ENCODE measurements at places on chromosomes 7 and 10. TPM values are rescaled to one million over a fixed set of nuclear protein-coding genes. Genes with fewer than 3 reads are reported as not detected.

The AKR1B15 gene
- total RNA-seq, result 0.33 TPM

The IDI2 gene
- not detected for total RNA-seq

The ACBD7 gene
- total RNA-seq, result not detected

DNA sequence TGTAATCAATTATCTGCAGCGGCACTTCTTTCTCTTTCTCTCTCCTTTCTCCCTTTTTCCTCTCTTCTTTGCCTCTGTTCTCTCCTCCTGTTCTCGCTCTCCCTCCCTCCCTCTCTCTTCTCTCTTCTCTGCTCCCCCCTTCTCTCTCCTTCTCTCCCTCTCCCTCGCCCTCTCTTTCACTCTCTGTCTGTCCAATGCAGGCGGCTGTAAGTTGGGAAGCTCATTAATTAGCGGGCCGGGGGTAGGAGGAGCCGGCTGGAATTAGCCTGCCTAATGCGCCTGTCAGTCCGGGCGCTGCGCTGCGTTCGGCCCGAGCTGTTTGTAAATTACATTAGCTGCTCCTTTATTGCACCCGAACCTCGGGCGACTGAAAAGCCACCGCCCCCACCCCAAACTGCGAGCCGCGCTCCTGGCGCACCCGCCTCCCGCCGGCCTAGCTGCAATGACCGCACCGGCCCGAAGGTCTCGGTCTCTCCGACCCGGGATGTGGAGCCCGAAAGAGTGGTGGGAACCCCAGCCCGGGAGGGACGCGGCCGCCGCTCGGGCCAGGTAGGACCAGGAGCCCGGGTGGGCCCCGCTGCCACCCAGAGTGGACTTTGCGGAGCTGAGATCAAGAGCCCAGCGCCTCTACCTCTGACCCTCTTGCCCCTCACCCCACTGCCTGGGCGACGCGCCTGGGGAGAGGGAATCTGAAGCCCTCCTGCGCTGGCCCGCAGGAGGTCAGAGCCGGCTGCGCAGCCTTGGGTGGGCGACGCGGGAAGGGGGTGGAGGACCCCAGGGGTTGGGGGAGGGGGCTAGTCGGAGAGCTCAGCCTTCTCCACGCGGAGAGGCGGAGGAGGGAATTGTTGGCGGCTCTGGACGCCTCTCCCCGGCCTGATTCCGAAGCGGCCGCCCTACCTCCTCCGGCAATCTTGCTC is at the start of gene LBX1:
TSS of gene LBX1 (minus strand) at position 198 of the 917 bp plus-strand sequence. CDS start 648 bp downstream, outside the sequence.
- no peaks in the 10 kb centered on the region for H3K4me1 ChIP-seq
- H3K36me3 ChIP-seq, result no peaks in the 10 kb centered on the region
- no peaks in the 10 kb centered on the region for H3K27me3 ChIP-seq
- no peak for DNase-seq
- no peak within 1 kb of the TSS for H3K27ac ChIP-seq

GRCh38 chr7:106346167-106346677 is 61.4 kb upstream of the NAMPT start:
- H3K4me1 ChIP-seq, result no peaks in the 10 kb centered on the region
- H3K27ac ChIP-seq, result no peak overlapping the region
- DNase-seq, result no peak
- H3K36me3 ChIP-seq, result no peaks in the 10 kb centered on the region
- no peaks in the 10 kb centered on the region for H3K27me3 ChIP-seq

GRCh38 chr7:120819861-120820260 is 38.1 kb downstream of the TSPAN12 start:
- H3K4me3 ChIP-seq, result no peak overlapping the region
- H3K27me3 ChIP-seq, result no peaks in the 10 kb centered on the region
- H3K4me1 ChIP-seq, result no peaks in the 10 kb centered on the region
- no peak overlapping the region for H3K27ac ChIP-seq

DNA sequence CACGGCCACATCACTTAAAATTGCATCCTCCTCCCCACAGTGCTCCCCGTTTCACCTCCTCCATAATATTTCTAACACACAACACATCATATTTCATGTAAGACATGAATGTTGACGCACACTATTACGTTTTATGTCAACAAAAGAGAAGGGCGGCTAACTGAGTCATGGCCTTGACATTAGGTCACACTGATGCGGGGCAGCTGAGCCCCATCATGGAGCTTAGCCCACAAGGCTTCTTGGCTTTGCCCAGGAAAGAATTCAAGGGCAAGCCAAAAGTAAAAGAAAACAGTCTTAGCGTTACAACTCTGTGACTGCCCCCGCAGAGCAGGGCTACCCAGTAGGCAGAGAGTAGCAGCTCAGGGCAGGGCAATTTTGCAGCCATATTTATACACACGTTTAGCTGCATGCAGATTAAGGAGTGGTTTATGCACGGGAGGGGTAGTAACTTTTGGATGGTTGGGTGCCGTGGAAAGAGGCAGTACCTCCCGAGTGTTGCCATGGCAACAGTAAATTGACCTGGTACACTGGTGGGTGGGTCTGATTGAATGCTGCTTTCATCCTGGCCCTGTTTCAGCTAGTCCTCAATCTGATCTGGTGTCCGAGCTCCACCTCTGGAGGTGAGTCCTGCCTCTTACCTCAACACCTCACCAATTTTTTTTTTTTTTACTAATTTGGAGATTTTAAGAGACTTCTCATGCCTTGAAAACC is 156.2 kb upstream of the FRMD4A start:
- no peaks in the 10 kb centered on the region for H3K4me1 ChIP-seq
- no peak for DNase-seq
- no peaks in the 10 kb centered on the region for H3K27me3 ChIP-seq
- H3K27ac ChIP-seq, result no peak overlapping the region
- no peak overlapping the region for H3K4me3 ChIP-seq
- H3K36me3 ChIP-seq, result no peaks in the 10 kb centered on the region

DNA sequence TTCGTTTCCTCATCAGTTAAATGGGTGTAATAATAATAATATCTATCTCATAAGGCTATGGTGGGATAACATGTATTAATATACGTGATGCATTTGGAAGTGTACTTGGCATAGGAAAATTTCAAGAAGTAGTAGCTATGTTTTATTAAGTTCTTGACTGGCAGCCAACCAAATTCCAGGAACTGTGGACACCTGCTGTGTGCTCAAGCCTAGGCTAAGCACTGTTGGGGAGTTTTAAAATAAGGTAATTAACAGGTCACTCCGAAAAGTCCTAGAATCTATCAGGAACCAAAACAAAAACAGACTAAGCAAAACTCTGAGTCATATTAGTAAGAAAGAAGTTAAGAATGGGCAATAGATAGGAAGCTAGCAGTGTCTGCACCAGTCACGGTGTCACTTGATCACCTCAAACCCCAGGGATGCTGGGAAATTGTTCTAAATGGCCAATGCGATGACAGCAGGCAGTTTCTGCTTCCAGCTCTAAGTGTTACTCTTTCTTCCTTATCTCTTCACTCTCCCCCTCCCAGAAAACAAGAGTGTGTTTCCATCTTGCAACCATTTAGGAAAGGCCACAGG is 92.0 kb upstream of the GDF10 start:
- H3K27me3 ChIP-seq, result no peaks in the 10 kb centered on the region
- no peaks in the 10 kb centered on the region for H3K4me1 ChIP-seq
- no peak overlapping the region for H3K4me3 ChIP-seq

GRCh38 chr7:66423729-66424128 is 205.0 kb upstream of the KCTD7 start:
- H3K27ac ChIP-seq, result no peak overlapping the region
- no peak for DNase-seq
- no peak overlapping the region for H3K4me3 ChIP-seq
- no peaks in the 10 kb centered on the region for H3K4me1 ChIP-seq
- H3K36me3 ChIP-seq, result no peaks in the 10 kb centered on the region

- H3K4me1 ChIP-seq, result no peaks in the 10 kb centered on the region
- no peak overlapping the region for H3K4me3 ChIP-seq
- no peak overlapping the region for H3K27ac ChIP-seq
Observed at GRCh38 chr7:95411036-95411435, 14.9 kb upstream of the PON3 start.

DNA sequence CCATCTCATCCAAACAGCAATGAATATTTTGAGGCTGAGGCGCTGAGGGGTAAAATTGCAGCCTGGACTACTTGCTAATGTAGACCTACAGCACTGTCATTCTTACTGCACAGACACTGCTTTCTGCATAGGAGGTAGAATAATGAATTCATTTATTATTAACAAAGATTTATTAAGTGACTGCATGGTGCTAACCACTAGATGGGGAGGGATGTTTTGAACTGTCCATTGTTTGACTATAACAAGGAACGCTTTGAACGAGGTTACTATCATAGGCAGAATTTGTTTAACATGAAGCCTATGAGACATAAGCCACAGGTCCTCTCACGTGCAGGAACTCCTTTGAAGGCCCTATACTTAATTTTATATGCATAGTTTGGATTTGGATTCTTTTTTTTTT is 143.8 kb downstream of the CFTR start:
- H3K27me3 ChIP-seq, result no peaks in the 10 kb centered on the region
- no peak for DNase-seq
- H3K27ac ChIP-seq, result no peak overlapping the region
- H3K36me3 ChIP-seq, result no peaks in the 10 kb centered on the region
- H3K4me3 ChIP-seq, result no peak overlapping the region

DNA sequence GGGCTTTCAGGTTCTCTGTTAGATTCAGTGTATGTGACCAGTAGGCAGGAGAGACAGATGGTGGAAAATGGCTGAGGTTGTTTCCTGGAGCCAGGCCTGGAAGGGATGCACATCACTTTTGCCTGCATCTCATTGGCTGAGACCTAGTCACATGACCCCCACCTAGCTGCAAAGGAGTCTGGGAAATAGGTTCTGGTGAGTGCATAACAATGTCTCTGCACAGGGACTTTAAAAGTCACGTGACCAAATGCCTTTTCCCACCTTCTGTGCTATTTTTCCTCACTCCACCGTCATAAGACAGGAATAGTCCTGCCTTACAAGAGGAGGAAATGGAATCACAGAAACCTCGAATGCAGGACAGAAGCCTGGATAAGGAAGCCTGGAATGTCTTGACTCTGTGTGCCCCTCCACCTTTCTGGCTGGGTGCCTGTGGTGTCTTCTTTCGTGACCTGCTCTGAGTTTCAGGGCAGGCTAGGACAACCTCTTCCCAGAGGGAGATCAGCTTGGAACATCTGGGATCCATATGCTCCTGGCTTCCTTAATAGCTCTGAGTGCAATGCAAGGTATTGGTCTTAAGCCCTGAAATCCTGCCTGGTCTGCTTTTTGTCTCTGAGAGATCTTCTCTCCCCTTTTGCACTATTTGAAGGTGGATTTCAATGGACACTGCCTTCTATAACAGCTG is 139.9 kb upstream of the ZNF438 start:
- no peaks in the 10 kb centered on the region for H3K36me3 ChIP-seq
- H3K4me3 ChIP-seq, result no peak overlapping the region
- no peak overlapping the region for H3K27ac ChIP-seq
- no peaks in the 10 kb centered on the region for H3K4me1 ChIP-seq
- no peak for DNase-seq

GRCh38 chr10:14659626-14660196 is 115.0 kb downstream of the FAM107B start:
- H3K4me3 ChIP-seq, result no peak overlapping the region
- H3K27me3 ChIP-seq, result no peaks in the 10 kb centered on the region
- no peaks in the 10 kb centered on the region for H3K36me3 ChIP-seq
- H3K27ac ChIP-seq, result no peak overlapping the region
- no peaks in the 10 kb centered on the region for H3K4me1 ChIP-seq
- no peak for DNase-seq

DNA sequence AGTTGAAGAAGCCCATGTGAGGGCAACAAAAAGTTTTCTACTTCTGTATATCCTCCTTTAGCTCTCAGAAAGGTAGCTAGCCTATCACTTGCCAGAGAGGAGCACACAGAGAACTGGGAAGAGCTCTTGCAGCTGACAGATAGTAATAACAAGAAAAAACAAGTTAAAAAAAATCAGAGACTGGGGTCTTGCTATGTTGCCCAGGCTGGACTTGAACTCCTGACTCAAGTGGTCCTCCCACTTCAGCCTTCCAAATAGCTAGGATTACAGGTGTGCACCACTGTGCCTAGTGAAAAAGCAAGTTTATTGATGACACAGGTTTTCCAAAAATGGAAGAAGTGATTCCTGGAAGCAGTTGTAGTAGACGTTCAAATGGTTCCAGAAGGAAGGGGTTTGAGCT is 93.6 kb downstream of the CLEC2L start:
- no peak for DNase-seq
- H3K4me1 ChIP-seq, result no peaks in the 10 kb centered on the region
- H3K36me3 ChIP-seq, result peaks cover 5% of the 10 kb centered on the region
- H3K4me3 ChIP-seq, result no peak overlapping the region

DNA sequence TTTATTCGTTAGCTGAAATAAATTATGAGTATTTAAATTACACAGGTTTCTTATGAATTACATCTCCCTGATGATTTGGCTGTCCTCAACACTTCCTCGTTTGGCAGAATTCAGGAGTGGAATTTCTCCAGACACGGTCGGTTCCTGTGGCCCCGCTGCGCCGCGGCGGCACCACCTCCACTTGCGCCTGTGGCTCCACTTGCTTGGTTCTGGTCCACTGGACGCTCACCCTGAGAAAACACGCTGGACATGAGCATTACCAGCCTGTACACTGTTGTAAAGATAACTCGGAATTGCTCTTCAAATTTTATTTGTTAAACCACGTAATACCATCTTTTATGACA is 85.3 kb downstream of the ZNF33B start:
- H3K4me1 ChIP-seq, result no peaks in the 10 kb centered on the region
- DNase-seq, result no peak
- no peaks in the 10 kb centered on the region for H3K27me3 ChIP-seq
- H3K36me3 ChIP-seq, result no peaks in the 10 kb centered on the region

GRCh38 chr10:76509446-76509845 is 1078.0 kb downstream of the LRMDA start:
- no peaks in the 10 kb centered on the region for H3K36me3 ChIP-seq
- H3K27ac ChIP-seq, result no peak overlapping the region
- no peak for DNase-seq
- no peaks in the 10 kb centered on the region for H3K4me1 ChIP-seq
- H3K4me3 ChIP-seq, result no peak overlapping the region
- H3K27me3 ChIP-seq, result no peaks in the 10 kb centered on the region

DNA sequence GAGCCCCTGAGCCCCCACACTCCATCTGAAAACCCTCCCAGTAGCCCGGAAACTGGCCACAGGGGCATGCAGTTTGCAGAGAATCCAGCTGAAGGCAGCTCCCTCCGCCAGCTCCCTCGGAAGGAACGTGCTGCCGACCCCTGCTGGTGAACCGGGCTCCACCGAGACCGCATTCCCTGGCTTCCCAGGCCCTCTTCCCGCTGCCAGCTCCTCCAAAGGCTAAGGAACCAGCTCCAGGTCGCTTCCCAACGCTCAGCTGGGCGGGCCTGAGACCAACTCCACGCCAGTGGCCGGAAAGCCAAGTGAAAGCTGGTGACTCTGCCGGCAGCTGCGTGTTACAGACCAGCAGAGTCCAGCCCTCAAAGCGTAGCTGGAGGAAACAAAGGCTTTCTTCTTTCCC is 35.8 kb downstream of the GPER1 start:
- H3K4me1 ChIP-seq, result no peaks in the 10 kb centered on the region
- no peaks in the 10 kb centered on the region for H3K36me3 ChIP-seq
- peak overlapping the region; percentile 31 for H3K27ac ChIP-seq

Measured in aorta (tissue), 5 donors.